ENCODE measurements at places on chromosomes 7 and 10. TPM values are rescaled to one million over a fixed set of nuclear protein-coding genes. Genes with fewer than 3 reads are reported as not detected.

Gene MEPCE
- total RNA-seq: 47.9 TPM

Gene AP4M1
- 11.2 TPM for total RNA-seq

Gene PLXDC2
- 1.5 TPM for total RNA-seq

Gene ZNHIT1
- total RNA-seq: 37.6 TPM

Gene CCDC136
- total RNA-seq: 6.7 TPM

Gene NPC1L1
- total RNA-seq: 0.21 TPM

Gene IFIT2
- total RNA-seq: 7.6 TPM

Gene AKR1C2
- not detected for total RNA-seq

Gene ZKSCAN1
- total RNA-seq: 101 TPM

Gene MSS51
- 4.9 TPM for total RNA-seq

Gene COX19
- total RNA-seq: 45.1 TPM

Gene IL6
- total RNA-seq: 3.0 TPM

Gene STMP1
- total RNA-seq: 24.5 TPM

Gene PILRA
- 11.6 TPM for total RNA-seq

Gene ABCA13
- total RNA-seq: not detected

Gene FAM24B
- total RNA-seq: 10.4 TPM

Gene CFAP46
- total RNA-seq: 0.05 TPM

Gene CUL1
- total RNA-seq: 44.6 TPM

Gene WDR86
- total RNA-seq: not detected

Gene PTF1A
- total RNA-seq: not detected

Gene HGF
- total RNA-seq: not detected

Gene ITGA8
- total RNA-seq: not detected

Gene ZNF853
- 5.3 TPM for total RNA-seq

Gene GNG11
- not detected for total RNA-seq

Gene SPDYE2
- total RNA-seq: not detected

Gene MSMB
- total RNA-seq: not detected

Gene CNNM1
- 0.89 TPM for total RNA-seq

Gene C10orf105
- total RNA-seq: 0.19 TPM

Gene PRSS1
- total RNA-seq: not detected

Gene ITIH5
- total RNA-seq: not detected

Gene ZPBP
- not detected for total RNA-seq

Gene PAX4
- total RNA-seq: not detected

Gene XRCC2
- 1.4 TPM for total RNA-seq

Gene ACHE
- not detected for total RNA-seq

Gene GDF2
- total RNA-seq: not detected

Gene CDH23
- 8.1 TPM for total RNA-seq

Gene UTF1
- total RNA-seq: not detected

Gene GPRIN2
- total RNA-seq: not detected

Gene C7orf57
- not detected for total RNA-seq

Gene RAMP3
- not detected for total RNA-seq

Gene NME8
- total RNA-seq: not detected

Gene TAS2R4
- 6.3 TPM for total RNA-seq

Gene RELN
- not detected for total RNA-seq

Gene RSPH10B
- total RNA-seq: not detected

Gene GALNT17
- not detected for total RNA-seq

Gene GPNMB
- 29.9 TPM for total RNA-seq
